ENCODE measurements at places on chromosomes 1 and 21.

DNA sequence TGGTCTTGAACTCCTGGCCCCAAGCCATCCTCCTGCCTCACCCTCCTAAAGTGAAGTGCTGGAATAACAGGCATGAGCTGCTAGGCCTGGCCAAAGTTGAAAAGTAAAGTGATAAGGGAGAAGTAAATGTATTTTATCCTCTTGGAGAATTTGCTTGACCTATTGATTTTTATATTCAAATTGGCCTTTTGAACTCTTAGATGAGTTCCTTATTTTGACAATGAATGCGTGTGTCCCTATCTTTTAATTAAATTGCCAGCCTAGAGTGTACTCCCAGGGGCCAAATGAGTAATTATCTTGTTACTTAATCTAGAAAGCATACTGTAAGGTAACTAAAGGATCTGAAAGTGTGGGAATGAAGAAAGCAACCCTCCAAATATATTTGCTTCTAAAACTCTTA lies 11.4 kb downstream of the RNF11 start:
- no peak for DNase-seq

DNA sequence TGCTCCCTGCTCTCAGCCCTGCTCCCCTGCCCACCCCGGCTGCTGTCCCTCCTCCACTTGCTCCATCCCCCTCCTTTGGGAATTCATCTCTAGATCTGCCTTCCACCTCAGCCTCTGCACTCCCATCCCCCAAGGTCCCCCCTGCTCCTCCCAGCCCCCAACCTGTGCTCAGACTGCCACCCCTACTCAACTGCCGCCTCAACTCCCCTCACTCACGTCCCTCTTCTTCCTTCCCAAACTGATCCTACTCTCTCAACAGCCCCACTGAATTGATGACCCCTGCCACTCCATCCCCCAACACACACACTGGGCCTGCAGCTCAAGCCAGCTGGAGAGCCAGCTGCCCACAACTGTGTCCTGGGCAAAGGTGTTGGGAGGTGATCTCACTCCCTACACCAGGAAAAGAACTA lies 15.8 kb upstream of the ETV3L start:
- no peak for DNase-seq

GRCh38 chr1:178946855-178947676 lies 76.2 kb upstream of the ANGPTL1 start:
- no peak for DNase-seq

DNA sequence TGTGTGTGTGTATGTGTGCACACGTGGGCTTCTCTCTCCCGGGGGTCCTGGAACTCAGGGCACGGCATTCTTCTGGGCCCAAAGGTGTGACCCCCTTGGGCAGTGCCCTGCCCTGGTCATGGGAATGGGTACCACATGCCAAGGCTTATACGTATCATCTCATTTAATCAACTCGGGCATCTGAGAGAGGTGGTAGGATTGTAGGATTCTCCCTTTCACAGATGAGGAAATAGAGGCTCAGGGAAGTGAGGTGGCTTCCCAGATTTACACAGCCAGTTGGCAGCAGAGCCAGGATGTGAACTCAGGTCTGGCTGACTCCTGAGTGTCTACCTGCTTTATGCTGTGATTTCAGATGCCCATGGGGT lies 15.2 kb downstream of the MYOM3 start:
- DNase-seq: no peak

GRCh38 chr1:3334366-3334765 lies 120.1 kb upstream of the ARHGEF16 start:
- DNase-seq: no peak
